ENCODE measurements at places on chromosomes 12 and 14.

DNA sequence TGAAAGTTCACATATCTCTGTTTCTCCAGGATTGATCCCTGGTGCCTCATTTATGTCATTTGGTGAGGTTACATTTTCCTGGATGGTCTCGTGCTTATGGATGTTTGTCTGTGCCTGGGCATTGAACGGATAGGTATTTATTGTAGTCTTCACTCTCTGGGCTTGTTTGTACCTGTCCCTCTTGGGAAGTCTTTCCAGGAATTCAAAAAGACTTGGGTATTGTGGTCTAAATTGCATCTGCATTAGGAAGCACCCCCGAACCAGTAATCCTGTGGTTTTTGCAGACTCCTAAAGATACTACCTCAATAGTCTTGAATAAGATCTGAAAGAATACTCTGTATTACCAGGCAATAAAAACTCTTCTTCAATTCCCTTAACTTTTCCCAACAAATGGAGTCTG lies 720.8 kb downstream of the SLC6A15 start:
- no peak for DNase-seq

DNA sequence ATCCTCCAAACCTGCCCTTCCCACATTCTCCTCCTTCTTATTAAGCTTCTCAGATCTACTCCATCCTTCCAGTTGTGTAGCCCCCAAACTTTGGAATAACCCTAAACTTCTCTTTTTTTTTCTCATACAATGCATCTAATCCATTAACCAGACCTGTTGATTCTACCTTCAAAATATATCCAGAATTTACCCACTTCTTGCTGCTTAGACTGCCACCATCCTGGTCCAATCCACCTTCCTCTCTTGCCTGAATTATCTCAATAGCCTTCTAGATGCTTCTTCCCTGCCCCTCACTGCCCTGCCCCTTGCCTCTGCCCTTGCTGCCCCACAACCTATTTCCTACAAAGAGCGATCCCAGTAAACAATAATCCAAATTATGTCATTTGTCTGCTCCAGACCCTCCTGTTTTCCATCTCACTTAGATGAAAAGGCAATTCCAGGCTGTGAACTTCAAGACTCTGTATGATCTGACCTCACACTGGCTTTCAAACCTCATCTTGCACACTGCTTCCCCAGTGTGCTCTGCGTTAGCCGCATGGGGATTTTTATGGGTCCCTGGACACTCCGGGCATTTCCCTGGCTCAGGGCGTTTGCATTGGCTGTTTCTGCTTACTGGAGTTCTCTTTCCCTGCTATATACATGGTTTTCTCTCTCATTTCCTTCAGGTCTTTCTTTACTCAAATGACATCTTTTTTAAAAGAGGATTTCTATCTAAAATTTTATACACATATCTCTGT lies 42.6 kb upstream of the HIF1A start:
- DNase-seq, result no peak

DNA sequence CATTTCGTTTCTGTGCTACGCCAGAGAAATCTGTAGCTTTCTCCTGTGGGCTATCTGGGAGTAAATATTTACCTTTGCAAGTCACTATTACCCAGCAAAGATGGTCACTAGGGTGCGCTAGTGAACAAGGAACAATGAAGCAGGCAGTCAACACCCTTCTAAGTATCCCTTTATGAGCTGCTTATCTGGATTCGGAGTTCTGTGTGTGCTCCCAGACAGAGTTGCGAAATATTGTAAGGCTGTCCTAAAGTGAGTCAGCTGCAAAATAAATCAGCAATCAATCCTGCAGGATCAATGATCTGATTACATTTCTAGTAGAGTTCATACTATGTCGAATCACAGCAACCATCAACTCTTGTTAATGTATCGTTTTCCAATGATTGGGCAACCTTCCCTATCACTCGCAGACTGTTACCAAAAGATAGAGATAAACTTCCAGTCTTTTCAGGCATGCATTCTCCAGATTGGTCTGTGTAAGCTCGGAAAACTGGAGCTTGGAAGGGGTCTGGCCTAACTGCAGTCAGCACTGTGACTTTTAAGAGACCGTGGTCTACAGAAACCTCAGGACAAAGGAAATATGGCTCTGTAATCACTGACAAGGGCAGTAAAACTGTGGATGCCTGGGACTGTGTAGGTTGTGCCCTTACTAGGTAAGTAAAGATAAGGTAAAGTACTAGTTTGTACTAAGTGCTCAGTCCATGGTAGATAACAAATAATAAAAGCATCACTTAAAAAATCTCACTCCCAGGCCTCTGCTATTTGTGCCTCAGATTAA lies 133.5 kb downstream of the KCNK10 start:
- DNase-seq, result no peak

DNA sequence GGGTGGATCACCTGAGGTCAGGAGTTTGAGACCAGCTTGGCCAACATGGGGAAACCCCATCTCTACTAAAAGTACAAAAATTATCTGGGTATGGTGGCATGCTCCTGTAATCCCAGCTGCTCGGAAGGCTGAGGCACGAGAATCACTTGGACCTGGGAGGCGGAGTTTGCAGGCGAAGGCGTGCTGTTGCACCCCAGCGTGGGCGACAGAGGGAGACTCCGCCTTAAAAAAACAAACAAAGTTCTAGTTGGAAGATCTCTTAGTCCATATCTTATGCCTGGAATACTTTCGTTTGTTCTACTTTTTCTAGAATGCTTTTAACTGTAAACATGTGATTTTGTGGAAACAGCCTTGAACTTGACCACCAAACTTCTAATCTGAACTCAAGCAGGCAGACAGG lies 38.7 kb downstream of the PPHLN1 start:
- DNase-seq, result no peak

- no peak for DNase-seq
These were observed 3.2 kb downstream of the MGST1 start for GRCh38 chr12:16350682-16351081.

DNA sequence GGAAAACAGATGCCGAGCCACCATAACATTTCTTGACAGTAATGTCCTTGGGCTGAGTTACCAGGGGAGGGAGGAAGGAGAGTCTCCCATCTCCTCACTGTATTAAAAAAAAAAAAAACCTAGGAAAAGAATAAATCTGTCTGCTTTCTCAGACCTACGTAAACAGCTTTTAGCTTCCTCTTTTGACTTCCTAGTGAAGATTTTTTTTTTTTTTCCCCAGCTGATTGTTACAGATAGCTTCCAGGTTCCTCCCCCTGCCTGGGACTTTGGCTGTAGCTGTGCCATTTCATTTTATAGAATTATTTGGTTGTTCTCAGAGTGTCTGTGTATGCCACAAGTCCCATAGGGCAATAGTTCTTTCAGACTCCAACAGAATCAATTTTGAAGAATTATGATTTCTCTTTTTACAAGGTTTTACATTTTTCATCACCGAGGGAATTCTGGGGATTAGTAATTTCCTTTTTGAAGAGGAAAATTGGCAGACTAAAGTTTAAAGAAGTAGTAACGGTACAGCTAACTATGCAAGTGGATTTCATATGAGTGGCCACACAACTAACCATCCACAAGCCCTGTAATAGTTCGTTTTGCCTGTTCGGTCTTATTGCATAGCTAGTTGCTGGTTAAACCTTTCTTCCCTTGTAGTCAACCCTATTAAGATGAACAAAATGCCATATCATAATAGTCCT lies 23.1 kb upstream of the GNS start:
- no peak for DNase-seq

- DNase-seq, result no peak
These were observed 471.7 kb upstream of the STXBP6 start for GRCh38 chr14:25521616-25522015.
